ENCODE measurements at places on chromosomes 12 and 14. TPM values are rescaled to one million over a fixed set of nuclear protein-coding genes. Genes with fewer than 3 reads are reported as not detected.

C14orf39 gene
- total RNA-seq, result 0.34 TPM

ITGA7 gene
- total RNA-seq, result 2.4 TPM

SMIM10L1 gene
- 7.9 TPM for total RNA-seq

TRPV4 gene
- 0.65 TPM for total RNA-seq

CLEC4C gene
- total RNA-seq, result not detected

TTC7B gene
- total RNA-seq, result 33.2 TPM

PLEKHG7 gene
- not detected for total RNA-seq

CCDC38 gene
- not detected for total RNA-seq

ACOT4 gene
- 1.1 TPM for total RNA-seq

SUPT16H gene
- 196 TPM for total RNA-seq
